ENCODE measurements at places on chromosomes 12 and 14.

DNA sequence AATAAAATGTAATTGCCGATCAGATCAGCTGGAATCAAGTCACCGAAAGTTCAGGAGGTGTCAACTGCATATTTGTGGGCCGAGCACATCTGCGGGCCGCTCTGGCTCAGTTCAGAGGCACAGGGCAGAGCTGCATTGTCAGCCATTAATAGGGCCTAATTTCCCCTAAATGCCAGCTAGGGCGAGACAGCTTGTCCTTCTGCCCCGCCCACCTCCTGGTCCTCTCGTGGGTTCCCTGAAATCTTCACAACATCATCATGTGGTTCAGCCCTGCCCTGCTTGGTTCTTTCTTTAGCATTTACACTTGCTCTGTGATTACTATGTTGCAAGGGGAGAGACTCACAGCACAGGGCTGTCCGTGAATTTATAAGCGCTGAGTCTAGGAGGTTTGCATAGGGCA, 148.9 kb downstream of the CHST11 start:
- DNase-seq, result peak; percentile 75

DNA sequence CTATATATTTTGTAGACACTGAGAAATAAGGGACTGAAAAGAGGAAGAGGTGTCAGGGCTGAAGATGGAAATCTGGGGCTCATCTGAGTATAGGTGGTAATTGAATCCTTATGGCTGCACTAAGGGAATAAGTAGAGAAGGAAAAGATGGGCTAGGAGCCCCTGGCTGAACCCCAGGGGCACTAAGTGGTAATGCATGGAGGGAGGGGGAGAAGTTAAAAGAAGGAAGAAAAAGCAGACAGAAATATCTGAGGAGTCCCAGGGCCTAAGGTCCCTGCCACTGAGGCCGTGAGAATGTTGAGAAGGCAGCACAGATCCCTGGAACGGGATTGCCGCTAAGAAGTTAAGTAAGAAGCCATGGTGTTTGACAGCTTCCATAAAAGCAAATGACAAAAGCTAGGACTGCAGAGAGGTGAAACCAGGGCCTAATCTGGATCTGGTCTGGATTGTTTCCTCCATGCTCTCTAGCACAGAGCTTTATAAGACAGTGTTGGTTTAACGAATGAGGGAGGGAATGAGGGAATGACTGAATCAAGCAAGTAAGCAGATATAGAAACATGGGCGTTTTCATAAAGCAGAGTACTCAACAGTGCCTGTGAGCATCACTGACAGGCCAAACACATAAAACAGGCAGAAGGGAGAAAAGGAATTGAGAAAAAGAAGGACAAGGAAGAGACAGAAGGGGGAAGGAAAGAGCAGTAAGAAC, 92.9 kb downstream of the HMGA2 start:
- no peak for DNase-seq

GRCh38 chr14:80475074-80475473, 263.8 kb upstream of the DIO2 start:
- DNase-seq, result peak; percentile 52

DNA sequence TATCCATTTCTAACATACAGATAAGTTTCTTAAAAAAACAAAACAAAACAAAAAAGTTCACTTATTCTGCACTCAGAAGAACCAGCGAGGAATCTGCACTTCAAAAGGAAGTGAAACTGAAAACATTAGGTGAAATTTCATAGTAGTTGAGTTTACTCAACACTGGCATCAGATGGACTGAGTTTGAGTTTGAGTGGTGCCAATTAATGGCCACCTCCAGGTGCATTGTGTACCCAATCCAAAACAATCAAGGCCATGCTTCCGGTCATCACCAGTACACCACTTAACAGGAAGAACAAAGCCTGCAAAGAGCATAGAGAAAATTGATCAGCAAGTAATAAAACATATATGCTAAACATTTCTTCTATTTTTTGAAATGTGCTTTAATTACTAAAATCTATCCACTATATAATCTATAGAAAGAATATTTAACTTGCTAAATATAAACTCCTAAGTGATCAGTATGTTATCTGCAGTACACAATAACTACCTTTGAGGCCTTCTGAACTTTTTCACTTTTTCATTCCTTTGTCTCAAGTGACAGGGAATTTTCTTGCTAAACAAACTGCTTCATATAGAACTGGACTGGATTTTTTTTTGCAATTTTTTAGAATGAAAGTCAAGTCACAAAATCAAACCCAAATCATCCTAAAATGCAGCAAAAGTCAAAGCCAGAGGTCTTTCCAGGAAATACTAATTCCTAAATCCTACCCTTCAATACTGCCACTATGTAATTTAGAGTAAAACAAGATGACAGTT, 11.5 kb downstream of the SLC38A2 start:
- no peak for DNase-seq

DNA sequence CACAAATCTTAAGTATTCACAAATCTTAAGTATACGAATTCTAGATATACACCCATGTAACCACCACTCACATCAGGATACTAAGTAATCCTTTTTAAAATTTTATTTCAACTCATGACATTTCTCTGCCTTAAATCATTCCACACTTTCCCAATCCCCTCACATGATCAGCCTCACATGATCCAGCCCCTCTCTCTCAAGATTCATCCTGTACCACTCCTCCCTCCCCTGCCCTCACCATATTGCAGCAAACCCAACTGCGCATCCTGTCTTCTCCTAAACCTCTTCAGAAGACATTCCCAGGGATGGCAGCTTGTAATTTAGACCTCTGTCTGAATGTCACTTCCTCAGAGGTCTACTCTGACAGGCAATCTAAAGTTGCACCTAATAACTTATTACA, 1.7 kb upstream of the EIF4B start:
- peak; percentile 23 for DNase-seq

- no peak for DNase-seq
Observed at GRCh38 chr14:105793836-105794235, 267.5 kb downstream of the TMEM121 start.

- DNase-seq, result no peak
Observed at GRCh38 chr14:72975770-72976169, 49.5 kb downstream of the DCAF4 start.

DNA sequence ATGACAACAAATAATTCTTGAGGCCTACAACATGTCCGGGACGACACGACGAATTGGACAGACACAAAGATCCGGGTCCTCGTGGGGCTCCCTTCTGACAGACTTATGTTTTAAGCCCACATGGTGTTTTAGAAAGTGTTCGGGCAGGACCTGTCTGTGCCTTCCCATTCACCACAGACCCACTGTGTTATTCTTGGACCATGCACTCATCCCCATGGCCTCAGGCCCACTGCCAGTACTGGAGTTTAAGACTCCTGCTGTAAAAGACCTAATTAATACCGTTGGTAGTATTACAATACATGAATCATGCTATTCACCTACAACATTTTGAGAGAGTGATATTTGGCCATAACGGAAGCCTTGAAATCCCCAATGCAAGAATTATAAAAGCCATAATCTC, 20.0 kb downstream of the SLC15A4 start:
- DNase-seq, result no peak

DNA sequence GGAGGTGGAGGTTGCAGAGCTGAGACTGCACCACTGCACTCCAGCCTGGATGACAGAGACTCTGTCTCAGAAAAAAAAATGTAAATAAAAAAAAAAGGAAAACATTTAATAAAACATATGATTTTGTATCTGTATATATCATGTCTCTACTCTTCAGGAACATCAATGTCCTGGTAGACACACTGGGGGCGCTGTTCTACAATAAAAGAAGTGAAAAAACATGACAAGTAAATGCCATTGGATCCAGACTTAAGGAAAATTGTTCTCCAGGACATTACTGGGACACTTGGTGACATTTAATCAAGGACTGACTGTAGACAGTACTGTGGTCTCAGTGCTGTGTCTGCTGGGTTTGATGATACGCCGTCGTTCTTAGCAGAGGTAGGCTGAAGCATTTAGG, 15.5 kb upstream of the KLC1 start:
- DNase-seq, result no peak

DNA sequence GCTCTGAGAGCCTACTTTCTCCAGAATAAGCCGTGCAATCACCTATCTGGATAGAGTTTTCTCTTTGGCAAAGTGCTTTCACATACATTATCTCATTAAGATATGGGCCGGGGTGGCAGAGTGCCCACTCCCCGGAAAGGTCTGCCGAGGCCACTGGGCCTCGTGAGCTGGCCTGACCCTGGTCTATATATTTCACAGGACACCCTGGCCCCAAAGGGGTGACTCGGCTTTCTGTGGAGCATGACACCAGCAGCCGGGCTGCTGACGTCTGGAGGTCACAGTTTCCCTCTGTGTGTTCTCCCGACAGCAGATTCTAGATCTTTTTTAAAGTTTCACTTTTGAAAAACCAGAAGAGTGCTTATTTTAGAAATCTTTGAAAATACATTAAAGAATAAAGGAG, 27.9 kb upstream of the ATP2A2 start:
- no peak for DNase-seq

DNA sequence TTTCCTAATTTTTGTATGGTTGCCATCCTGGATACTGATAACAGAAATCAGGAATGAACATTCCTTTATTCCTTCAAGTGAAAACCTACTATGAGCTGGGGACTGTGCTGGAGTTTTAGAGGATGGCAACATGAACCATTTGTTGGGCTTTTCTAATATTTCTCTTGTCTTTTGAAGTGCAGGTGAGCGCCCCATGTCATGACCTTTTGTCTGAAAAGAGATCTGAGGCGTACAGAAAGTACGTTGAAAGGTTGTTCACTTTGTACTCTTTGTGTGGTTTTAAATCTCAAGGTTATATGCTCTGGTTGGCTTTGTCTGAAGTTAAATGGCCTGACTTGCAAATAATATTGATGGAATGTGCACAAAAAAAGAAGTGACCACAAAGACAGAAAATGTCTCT, 79.0 kb downstream of the GAS2L3 start:
- no peak for DNase-seq

GRCh38 chr12:95237315-95237714, 19.7 kb downstream of the VEZT start:
- no peak for DNase-seq

DNA sequence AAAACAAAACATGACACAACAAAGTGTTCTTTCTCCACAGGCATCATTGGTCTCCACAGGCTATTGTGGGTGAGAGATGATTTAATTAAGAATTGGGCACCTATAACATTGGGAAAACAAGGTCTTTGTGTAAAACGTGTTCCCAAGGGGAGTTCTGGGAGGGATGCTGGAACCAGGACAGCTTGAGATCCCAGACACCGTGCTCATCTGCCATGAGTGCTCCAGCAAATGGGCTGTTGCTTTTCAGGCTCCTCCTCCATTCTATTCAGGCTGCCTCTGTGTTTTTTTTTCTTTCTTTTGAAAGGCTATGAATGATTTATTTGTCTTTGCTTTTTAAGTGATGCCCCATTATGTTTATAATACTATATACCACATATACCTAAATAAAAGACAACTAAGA, 122.4 kb downstream of the DACT1 start:
- DNase-seq, result no peak

GRCh38 chr12:38915429-38916182, 10.2 kb upstream of the CPNE8 start:
- DNase-seq, result no peak

GRCh38 chr14:96320605-96321004, 42.5 kb downstream of the ATG2B start:
- DNase-seq, result no peak

GRCh38 chr12:51910168-51910567, 2.9 kb downstream of the ACVRL1 start:
- DNase-seq, result peak; percentile 45

DNA sequence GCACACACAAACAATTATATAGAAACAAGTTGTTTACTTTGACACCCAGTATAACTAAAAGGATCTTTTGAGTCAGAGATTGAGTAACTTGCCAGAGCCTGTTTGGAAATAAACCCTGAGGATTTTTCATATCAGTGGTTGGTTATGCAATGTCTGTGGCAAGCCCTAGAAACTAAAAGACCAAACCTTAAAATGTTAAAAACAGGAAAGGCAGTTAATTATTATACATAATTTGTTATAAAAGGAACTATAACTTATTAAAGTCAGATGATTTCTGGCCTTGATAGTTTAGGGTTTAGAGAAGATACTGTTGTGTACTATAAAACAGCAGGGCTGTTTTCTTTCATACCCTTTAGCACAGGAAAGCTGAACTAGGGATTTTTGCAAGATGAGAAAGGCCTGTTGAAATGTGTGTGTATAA, 44.1 kb downstream of the PSEN1 start:
- peak; percentile 80 for DNase-seq

- peak; percentile 82 for DNase-seq
Observed at GRCh38 chr12:108611884-108612415, 14.1 kb upstream of the TMEM119 start.

DNA sequence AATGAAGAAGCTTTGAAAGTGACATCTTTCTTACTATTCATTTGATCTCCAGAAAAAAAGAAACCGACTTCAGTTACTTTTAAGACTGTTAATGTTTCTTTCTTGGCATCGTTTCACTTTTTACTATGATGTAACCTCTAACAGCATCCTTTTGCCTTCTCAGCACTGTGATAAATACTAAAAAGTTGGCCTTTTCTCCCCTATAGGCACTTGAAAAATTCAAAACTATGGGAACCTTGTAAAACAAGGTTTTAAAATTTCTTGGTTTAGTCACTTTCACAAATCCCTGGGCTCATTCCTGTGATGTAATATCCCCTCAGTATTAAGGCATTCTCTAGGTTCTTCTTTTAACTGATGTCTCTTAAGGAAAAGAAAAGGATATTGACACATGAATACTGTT, 281.8 kb downstream of the EGLN3 start:
- peak; percentile 48 for DNase-seq

GRCh38 chr12:31026202-31026601, 47.5 kb upstream of the DDX11 start:
- DNase-seq, result no peak

- DNase-seq, result no peak
Observed at GRCh38 chr14:106141242-106142220, 615.1 kb downstream of the TMEM121 start.

DNA sequence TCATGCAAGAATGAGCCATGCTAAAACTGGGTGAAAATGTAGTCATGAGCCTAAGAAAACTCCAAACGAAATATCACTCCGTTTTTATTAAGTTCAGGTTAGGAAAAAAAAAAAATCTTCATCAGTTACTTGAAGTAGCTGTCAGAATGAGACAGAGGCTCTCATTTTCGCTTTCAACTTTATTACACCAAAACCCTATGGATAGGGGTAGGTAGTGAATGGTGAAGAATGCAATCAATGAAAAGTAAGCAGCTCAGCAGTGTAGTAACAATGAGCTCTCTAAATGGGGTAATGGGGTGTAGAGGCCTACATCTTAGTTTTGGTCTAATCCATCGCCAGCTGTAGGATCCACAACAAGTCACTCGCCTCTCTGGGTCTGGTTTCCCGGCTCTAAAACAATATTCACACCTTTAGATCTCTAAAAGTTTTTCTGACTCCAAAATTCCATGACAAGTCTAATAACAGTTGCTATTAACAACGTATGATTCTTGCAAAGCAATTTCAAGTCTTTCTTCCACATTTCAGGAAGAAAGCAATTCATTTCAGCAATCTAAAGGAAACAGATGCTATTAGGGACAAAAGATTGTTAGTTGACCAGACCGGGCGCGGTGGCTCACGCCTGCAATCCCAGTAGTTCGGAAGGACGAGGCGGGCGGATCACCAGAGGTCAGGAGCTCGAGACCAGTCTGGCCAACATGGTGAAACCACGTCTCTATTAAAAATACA, 1.7 kb downstream of the BTBD7 start:
- no peak for DNase-seq

GRCh38 chr12:27428466-27428865, 18.1 kb upstream of the SMCO2 start:
- no peak for DNase-seq

- peak; percentile 7 for DNase-seq
Observed at GRCh38 chr12:70608184-70608583, 29.0 kb downstream of the PTPRB start.
